ENCODE measurements at places on chromosomes 6 and 20. TPM values are rescaled to one million over a fixed set of nuclear protein-coding genes. Genes with fewer than 3 reads are reported as not detected.

The C20orf204 gene
- total RNA-seq, result 3.3 TPM

The PAX1 gene
- 3.3 TPM for total RNA-seq

The FABP7 gene
- total RNA-seq, result 6.8 TPM

The ZBTB12 gene
- 47.1 TPM for total RNA-seq

The CAP2 gene
- 15.5 TPM for total RNA-seq

The WDR46 gene
- 47.5 TPM for total RNA-seq
